ENCODE measurements at places on chromosomes 7 and 10.

DNA sequence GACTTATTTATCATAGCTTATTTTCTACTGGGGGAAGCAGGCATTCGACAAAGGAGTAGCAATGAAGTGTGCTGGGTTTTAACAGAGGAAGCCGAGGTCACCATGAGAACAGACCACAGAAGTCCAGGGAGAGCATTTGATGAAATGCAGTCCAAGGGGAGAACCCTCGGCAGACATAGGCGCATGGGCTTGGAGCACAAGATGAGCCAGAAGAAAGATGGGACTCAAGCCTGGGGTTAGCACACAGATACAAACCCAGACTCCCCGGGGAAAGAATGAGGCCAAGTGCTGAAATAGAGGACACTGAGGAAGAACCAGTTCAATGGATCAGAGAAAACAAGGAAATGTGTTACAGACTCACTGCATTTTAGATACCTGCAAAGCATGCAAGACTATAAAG lies 209.5 kb downstream of the FAM107B start:
- DNase-seq: no peak

DNA sequence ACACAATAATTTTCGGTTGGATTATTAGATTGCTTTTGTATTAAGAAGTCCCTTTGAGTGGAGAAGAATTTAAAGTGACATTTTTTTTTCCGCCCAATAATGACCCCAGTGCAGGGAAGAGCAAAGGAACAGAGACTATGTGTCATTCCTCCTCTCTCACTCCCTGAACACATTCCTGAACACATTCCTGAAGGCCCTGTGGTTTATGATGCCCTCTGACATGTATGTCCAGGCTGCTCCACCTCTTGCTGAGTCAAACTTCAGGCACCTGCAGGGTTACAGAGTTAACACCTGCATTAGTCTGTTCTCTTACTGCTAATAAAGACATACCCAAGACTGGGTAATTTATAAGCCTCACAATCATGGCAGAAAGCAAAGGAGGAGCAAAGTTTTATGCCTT lies 704.0 kb upstream of the LRRN3 start:
- no peak for DNase-seq

DNA sequence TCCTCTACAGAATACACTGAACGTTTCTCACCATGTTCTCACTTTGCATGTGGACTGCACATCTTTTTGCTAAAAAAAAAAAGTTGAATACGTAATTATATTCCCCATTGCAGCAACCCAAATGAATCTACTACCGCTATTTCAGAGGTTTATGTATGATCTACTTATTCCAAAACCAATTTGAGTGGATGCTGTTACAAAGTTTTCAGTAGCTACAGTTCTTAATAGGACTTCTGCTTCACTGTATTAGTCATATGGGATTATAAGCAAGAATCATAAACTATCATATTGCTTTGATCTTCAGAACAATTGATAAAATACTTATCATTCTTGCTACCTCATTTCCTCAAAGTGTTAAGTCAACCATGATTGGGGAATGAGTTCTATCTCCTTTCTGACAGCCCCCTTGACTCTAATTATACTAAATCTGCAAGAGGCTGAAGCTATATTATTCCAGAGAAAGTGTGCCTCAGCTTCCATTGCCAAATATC lies 257.0 kb downstream of the PARD3 start:
- no peak for DNase-seq

DNA sequence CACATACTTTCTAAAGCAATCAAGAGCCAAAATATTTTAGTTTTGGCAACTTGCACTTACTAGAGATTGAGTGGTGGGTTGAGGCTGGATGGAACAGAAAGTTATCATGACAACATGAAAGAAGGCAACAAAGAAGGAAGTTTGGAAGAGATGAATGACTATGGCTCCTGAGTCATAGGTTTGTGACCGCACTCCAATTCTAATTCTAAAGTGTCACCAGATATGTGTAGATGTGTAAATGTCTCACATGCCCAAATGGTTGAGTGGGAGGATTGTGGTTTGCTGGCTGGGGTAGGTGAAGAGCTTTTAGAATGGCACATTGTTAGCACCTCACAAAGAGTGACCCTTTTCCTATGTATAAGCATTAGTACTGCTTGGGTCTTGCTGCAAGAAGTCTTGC lies 20.2 kb downstream of the TAS2R16 start:
- DNase-seq: no peak

DNA sequence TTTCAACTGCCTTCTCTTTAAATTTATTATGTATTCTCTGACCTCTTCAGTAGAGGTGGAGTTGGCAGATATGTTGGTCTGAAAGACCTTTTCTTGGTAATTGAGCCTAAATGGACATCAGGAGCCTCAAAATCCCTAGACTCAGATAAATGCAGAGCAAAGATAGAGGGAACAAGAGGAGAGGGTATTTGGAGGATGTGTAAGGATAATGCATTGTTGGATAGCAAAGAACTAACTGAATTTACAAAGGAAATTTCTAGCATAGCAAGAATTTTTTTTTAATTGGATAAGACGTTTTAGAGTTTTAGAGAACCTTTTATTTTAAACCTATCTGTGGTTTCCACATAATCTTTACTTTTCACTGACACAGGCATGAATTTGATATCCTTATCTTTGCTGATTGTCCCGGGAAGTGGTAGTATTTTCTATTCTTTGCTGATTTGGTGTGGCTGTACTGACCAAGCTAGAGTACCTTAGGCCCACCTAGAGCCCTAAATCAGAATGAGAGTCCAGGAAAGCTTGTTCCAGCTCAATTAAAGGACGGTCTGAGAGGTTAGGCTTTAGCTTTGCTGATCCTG lies 91.3 kb downstream of the NRF1 start:
- DNase-seq: no peak

DNA sequence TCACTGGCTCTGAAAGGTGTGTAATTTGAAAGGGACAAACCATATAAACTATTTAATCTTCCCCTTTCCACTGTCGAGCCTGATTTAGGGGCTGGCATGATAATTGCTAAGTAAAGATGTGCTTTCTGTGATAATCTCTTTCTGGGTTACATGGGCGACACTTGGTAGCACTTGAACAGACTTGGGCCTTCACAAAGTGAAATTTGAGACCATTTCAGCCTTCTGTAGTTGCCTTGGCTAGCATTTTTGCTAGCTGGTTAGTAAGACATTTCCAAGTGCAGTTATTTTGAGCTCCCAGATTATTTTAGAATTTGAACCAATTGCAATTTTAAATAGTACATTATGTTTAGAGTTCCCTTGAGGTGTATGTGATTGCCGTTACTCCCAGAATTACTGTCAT lies 432.7 kb upstream of the GALNT17 start:
- DNase-seq: no peak

- DNase-seq: no peak
Measured at GRCh38 chr10:48490571-48490940, 114.3 kb downstream of the ARHGAP22 start.

DNA sequence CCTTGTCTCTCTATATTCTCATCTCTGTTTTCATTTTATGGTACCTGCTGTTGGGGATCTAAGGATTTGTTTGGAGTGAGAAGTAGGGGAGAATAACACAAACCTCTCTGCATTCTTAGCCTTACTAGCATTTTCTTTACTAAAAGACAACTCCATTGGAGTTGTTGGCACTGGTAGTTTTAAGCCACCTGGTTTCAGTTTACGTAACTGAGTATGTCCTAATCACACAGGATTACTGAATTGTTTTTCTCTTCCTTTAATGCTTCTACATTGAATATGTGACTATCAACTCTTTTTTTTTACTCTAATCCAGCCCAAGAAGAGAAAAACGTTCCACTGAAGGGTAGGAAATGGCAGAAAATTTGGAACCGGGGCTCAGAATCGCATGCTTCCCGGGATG lies 30.0 kb upstream of the TRIL start:
- no peak for DNase-seq

- no peak for DNase-seq
Measured at GRCh38 chr7:91912494-91912893, 28.2 kb upstream of the AKAP9 start.

- no peak for DNase-seq
Measured at GRCh38 chr7:22841954-22842353, 19.3 kb upstream of the TOMM7 start.
